ENCODE measurements at places on chromosomes 5 and 9. TPM values are rescaled to one million over a fixed set of nuclear protein-coding genes. Genes with fewer than 3 reads are reported as not detected.

The DMRTA1 gene
- 0.05 TPM for total RNA-seq

The ZNF462 gene
- total RNA-seq, result 0.67 TPM

- ATAC-seq, result no peak
Observed at GRCh38 chr9:91243029-91243428, 118.7 kb downstream of the AUH start.

DNA sequence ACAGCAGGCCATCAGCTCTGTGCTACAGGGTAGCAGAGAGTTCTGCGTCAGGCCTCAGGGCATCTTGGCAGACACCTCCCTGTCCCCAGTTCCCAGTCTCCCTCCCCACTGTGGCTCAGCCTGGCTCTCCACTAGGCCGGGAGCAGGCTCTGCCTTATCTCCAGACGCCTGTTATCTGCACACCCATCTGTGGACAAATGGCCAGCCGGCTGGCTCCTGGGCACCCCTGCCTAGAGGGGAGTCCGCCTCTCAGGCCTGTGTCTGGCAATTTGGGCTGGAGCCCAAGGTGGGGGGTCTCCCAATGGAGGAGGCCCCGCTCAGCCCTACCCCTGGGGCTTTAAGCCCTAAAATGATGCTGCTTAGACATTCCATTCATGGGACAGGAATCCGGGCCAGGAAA is 39.2 kb upstream of the HAND1 start:
- no peak for ATAC-seq

GRCh38 chr9:129352146-129352865 is 174.2 kb upstream of the IER5L start:
- ATAC-seq, result no peak

DNA sequence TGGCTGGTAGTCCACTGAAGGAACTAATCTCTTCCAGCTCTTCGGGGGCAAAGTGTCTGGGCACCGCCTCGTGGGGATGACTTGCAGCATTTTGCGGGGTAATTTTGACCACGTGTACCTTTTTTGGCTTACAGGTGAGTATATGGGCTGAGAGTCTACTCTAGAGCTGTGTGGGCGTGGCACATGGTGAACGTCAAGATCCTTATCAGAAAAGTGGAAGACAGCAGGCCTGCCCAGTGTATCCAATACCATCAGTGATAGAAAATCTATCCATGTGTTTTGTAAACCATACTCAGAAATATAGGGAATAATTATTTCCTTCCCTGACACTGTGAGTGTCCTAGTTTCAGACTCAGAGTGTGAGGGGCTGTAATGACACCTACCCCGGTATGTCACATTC is 148.5 kb downstream of the SLIT3 start:
- no peak for ATAC-seq

Data from activated T-helper 17 cell treated with anti-CD3 and anti-CD28 coated beads, Interleukin-2, amount 50 U/mL, for 72 hours (primary cell).